ENCODE measurements at places on chromosomes 16 and 17. TPM values are rescaled to one million over a fixed set of nuclear protein-coding genes. Genes with fewer than 3 reads are reported as not detected.
A peak's percentile ranks its signal among the peaks of the same experiment; 100 is the strongest.

- no peak for DNase-seq
These were observed 535.2 kb downstream of the RBFOX1 start for GRCh38 chr16:7867831-7868230.

CACNG1 gene
- total RNA-seq = not detected

TEKT1 gene
- total RNA-seq = 2.4 TPM

GRCh38 chr16:84810518-84811273 is 9.1 kb upstream of the CRISPLD2 start:
- DNase-seq = peak; percentile 72

DNA sequence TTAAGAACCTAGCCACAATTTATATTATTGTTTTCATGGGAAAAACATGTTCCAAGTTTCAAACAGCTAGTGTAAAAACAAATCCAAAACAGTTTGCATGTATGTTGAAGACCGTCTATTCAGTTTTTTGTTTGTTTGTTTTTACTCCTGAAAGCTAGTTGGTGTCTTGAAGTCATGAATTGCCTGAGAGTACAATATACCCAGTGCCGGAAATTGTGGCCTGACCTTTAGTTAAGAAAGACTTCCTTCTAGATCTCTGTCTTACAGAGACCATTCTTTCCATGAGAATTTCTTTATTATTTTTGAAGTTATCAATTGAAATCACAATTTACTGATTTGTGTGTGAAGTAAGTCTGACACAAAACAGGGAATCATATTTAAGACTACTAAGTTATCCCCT is 474.8 kb downstream of the KCNJ2 start:
- no peak for DNase-seq

SPN gene
- not detected for total RNA-seq

CIBAR2 gene
- not detected for total RNA-seq

LLGL1 gene
- total RNA-seq = 72.0 TPM

- DNase-seq = no peak
These were observed 11.5 kb downstream of the DCAF7 start for GRCh38 chr17:63561819-63562218.

- DNase-seq = no peak
These were observed 12.4 kb upstream of the GSE1 start for GRCh38 chr16:85600530-85601271.

- DNase-seq = no peak
These were observed 42.6 kb downstream of the CYTH1 start for GRCh38 chr17:78739331-78739931.

- no peak for DNase-seq
These were observed 627.6 kb downstream of the MAF start for GRCh38 chr16:78972986-78973385.
